ENCODE measurements at places on chromosomes 13 and 19.

GRCh38 chr19:18377026-18377425 lies 8.9 kb upstream of the GDF15 start:
- DNase-seq = no peak

DNA sequence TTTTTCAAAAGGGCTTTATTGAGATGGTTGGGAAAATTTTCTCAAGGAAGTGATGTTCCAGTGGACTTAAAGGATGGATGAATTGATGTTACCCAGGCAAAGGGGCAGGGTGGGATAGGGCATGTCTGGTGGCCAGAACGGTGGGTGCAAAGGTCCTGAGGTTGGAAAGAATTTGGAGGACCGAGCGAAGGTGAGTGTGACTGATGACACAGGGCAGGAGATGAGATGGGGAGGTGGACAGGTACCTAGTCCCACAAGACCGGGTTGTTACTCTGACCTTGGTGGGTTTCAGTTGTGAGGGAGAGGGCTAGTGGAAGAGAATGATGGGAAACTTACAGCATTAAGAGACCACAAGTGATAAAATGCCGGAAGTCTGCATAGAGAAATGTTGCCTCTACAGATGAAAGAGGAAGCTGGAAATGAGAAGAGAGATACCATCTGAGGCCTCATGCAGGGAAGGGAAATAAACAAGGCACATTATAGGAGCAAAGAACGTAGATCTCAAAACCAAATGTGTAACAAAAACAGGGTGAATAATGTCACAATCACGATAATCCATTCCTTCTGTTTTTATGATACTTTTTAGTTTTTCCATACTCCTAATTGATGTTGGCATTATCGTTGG lies 4.5 kb downstream of the ADGRE1 start:
- DNase-seq = no peak

- no peak for DNase-seq
Observed at GRCh38 chr19:39599116-39599515, 3.2 kb upstream of the LGALS13 start.

GRCh38 chr19:6535558-6536137 lies 4.8 kb downstream of the TNFSF9 start:
- no peak for DNase-seq

GRCh38 chr13:21310220-21310619 lies 133.8 kb downstream of the MRPL57 start:
- no peak for DNase-seq

- no peak for DNase-seq
Observed at GRCh38 chr13:53783471-53783870, 754.9 kb downstream of the OLFM4 start.

Measured in effector CD4-positive, alpha-beta T cell (primary cell).